ENCODE measurements at places on chromosomes 3 and 15.

GRCh38 chr3:142595581-142595950 lies 627 bp upstream of the PLS1 start:
- no peak for DNase-seq

DNA sequence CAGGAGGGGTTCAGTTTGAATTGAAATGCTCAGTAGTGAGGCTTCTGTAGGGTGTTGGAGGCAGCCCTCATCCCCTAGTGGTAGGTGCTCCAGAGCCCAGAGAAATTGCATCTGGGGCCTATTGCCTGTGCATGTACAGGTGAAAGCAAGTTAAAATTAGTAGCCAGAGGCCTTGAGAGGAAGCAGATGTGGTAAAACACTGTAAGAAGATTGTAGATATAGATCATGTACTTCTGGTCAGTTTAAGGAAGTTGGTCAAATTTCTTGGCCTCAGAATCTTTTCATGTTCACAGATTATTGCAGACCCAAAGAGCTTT lies 34.6 kb downstream of the IGSF10 start:
- no peak for DNase-seq

DNA sequence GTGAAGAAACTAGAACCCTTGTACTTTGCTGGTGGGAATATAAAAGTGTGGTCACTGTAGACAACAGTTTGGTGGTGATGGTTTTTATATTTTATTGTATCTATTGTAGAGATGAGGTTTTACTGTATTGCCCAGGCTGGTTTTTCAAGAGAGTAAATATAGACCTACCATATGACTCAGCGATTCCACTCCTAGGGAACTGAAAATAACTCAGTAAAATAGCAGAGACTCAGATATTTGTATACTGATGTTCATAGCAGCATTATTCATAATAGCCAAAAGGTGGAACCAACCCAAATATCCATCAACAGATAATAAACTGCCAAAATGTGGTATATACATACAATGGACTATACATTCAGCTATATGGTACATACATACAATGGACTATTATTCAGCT lies 68.8 kb upstream of the IL12A start:
- DNase-seq = no peak

- no peak for DNase-seq
Measured at GRCh38 chr15:87638554-87639083, 617.9 kb downstream of the NTRK3 start.

DNA sequence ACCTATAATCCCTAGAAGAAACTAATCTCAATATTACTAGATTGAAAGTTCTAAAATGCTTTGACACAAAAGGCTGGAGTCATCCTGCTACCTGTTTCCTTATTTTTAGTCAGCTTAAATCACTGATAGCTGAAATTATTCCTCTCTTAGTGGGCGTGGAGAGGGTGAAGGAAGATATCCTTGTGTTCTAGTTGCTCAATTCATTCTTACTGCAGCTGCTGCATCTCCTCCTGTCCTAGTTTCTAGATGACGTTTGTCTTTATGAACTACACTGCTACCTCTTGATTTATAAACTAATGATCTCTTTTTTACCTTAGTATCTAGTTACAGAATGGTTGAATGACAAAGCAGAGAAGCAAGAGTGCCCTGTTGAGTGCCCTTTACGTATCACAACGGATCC lies 50.7 kb downstream of the SETD5 start:
- no peak for DNase-seq
